ENCODE measurements at places on chromosomes 7 and 10. TPM values are rescaled to one million over a fixed set of nuclear protein-coding genes. Genes with fewer than 3 reads are reported as not detected.

Gene SLC16A12
- total RNA-seq: 2.4 TPM

Gene TSPAN33
- total RNA-seq: 2.1 TPM

Gene ZNF679
- total RNA-seq: not detected

Gene TMEM273
- total RNA-seq: 42.3 TPM

Gene TCAF2
- total RNA-seq: 3.1 TPM

Gene FXYD4
- total RNA-seq: 4.0 TPM

Gene ANKRD22
- total RNA-seq: 1.7 TPM

Gene LIPF
- total RNA-seq: not detected

Gene ZPBP
- total RNA-seq: not detected

Gene ASCC1
- 23.3 TPM for total RNA-seq

Gene DRGX
- total RNA-seq: 0.09 TPM

Gene ZNF37A
- total RNA-seq: 10.7 TPM

Gene EVX1
- not detected for total RNA-seq

Gene LRMDA
- 18.5 TPM for total RNA-seq

Gene ASZ1
- not detected for total RNA-seq

Gene BUD31
- 52.4 TPM for total RNA-seq

Gene MCM10
- total RNA-seq: 2.7 TPM

Gene GAD2
- total RNA-seq: not detected

Gene ADCYAP1R1
- total RNA-seq: 0.10 TPM

Gene GPER1
- total RNA-seq: 7.8 TPM

Gene TAS2R60
- not detected for total RNA-seq

Gene SLC13A1
- not detected for total RNA-seq

Gene OGDHL
- total RNA-seq: not detected

Gene RPA3
- total RNA-seq: 6.3 TPM

Gene HOXA1
- total RNA-seq: 2.1 TPM

Gene PKD2L1
- 0.61 TPM for total RNA-seq

Gene FBXL13
- total RNA-seq: 3.1 TPM

Gene MYL10
- total RNA-seq: not detected

Gene AGFG2
- 14.3 TPM for total RNA-seq

Gene ACTR3C
- 38.1 TPM for total RNA-seq
